SJSA1 (cell line): ENCODE measurements at places on chromosomes 7 and 10.

DNA sequence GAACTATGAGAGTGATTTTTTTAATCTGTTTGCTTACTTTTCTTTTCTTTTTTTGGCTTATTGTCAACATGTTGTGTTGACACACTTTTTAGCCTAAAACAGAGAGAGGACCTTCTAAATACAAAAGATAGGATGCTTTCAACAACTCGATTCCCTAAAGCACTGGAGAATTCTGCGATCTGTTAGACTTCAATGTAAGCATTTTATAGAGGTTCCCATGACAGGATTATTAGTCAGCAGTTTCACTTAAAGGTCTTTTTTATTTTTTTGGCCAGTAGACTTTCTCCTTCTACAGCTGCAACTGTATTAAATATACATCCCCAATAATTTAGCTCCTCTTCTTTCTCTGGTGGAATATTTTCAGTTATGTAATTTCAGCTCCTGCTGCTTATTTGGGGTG is 12.7 kb upstream of the NRP1 start:
- H3K27ac ChIP-seq = no peak overlapping the region
- no peak overlapping the region for H3K4me3 ChIP-seq
- DNase-seq = no peak
- H3K27me3 ChIP-seq = no peaks in the 10 kb centered on the region
- H3K4me1 ChIP-seq = peaks cover 24% of the 10 kb centered on the region

DNA sequence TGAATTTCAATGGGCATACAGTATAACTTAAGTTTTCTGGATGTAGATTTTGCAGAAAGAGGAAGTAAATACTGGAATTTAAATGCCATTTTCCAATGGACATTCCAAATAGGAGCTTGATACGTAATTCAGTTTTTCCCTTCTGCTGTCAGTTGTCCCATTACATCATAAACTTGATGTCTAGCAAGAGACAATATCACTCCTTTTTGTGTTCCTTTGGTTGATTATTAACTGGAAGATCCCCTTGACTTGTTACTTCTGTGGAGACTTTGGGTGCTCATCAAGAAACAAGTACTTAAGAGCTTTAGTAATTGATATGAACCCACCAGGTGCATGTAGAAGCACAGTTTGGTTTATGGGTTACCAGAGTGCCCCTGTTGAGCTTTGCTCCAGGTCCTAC is 116.1 kb downstream of the ST7 start:
- H3K27me3 ChIP-seq = no peaks in the 10 kb centered on the region
- no peaks in the 10 kb centered on the region for H3K36me3 ChIP-seq
- H3K4me3 ChIP-seq = no peak overlapping the region
- no peak for DNase-seq
- no peak overlapping the region for H3K27ac ChIP-seq
- H3K4me1 ChIP-seq = no peaks in the 10 kb centered on the region

GRCh38 chr7:40329601-40330153 is 194.9 kb downstream of the SUGCT start:
- H3K27me3 ChIP-seq = no peaks in the 10 kb centered on the region; the same call in 1 of the 2 replicates
- H3K27ac ChIP-seq = no peak overlapping the region
- no peak overlapping the region for H3K4me3 ChIP-seq

DNA sequence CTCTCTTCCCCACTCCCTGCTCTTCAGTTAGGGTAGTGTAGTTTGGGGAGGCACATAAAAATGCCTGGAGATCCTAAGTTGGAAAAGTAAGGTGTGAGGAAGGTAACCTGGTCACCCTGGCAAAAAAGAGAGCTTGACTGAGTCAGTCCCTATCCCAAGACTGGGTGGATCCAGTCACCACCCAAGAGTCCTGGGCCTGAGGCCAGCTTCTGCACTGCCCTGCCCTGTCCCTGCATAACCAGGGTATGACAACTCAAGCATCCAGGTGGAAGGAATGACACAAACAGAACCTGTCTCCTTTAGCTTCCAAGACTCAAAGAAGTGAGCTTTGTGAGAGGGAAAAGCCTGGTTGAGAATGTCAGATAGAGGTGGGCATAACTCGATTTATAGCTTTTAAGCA is 26.9 kb upstream of the SORBS1 start:
- no peaks in the 10 kb centered on the region; the same call in 1 of the 2 replicates for H3K27me3 ChIP-seq
- no peaks in the 10 kb centered on the region for H3K36me3 ChIP-seq
- no peak overlapping the region for H3K27ac ChIP-seq
- DNase-seq = no peak
- H3K4me1 ChIP-seq = no peaks in the 10 kb centered on the region

DNA sequence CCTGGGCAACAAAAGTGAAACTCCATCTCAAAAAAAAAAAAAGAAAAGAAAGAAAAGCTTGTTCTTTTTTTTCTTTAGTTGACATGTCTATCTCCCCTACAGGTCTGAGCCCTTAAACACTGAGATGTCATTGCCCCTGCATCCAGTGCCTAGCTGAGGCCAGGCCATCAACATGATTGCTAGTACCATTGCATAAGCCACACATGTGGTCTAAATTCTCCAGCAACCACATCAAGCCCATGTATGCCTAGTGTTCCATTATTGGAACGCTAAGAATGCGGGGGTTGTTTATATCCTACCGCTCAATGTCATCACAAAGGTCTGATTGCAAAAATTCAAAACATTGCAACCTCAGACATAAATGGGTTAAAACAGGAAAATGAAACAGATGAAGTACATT is 62.7 kb downstream of the NPTX2 start:
- H3K4me1 ChIP-seq = no peaks in the 10 kb centered on the region
- no peak overlapping the region for H3K4me3 ChIP-seq
- no peak for DNase-seq
- H3K36me3 ChIP-seq = no peaks in the 10 kb centered on the region

- no peaks in the 10 kb centered on the region; the same call in 1 of the 2 replicates for H3K4me1 ChIP-seq
- DNase-seq = peak; percentile 13
- no peaks in the 10 kb centered on the region for H3K36me3 ChIP-seq
- no peak overlapping the region for H3K27ac ChIP-seq
Measured at GRCh38 chr7:3089493-3089892, 45.8 kb upstream of the CARD11 start.

- no peak for DNase-seq
- H3K27me3 ChIP-seq = no peaks in the 10 kb centered on the region
- no peak overlapping the region for H3K27ac ChIP-seq
- H3K4me3 ChIP-seq = no peak overlapping the region
Measured at GRCh38 chr10:33306126-33306525, 28.3 kb downstream of the NRP1 start.
